Stimulated activated CD4-positive, alpha-beta T cell treated with anti-CD3 and anti-CD28 coated beads, Interleukin-12 subunit alpha, Interleukin-12 subunit beta, amount 100 ng/mL, for 24 hours (primary cell): ENCODE measurements at places on chromosomes 2 and 18.

- no peak for DNase-seq
These were observed 21.4 kb downstream of the RPL31 start for GRCh38 chr2:101023327-101024107.

- no peak for DNase-seq
These were observed 34.9 kb downstream of the SUCLG1 start for GRCh38 chr2:84424152-84424551.

- DNase-seq = no peak
These were observed 182.4 kb upstream of the ETAA1 start for GRCh38 chr2:67214585-67215185.

DNA sequence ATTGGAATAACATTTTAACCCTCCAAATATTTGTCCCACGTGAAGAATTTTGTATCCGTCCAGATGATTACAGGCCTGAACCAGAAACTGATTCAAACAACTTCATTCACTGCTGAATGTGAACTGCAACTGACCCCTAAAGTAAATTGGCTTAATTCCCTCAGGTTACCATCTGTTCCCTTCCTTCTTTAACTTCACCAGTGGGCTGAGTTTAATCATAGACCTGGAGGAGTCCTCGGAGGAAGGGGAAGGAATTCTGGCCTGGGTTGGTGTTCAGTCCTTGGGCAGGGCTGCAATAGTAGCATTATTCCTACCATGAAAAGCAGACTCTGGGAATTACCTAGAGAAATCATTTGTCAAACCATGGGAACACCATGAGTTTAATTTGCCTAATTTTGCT lies 207.4 kb downstream of the TMEM247 start:
- DNase-seq = no peak

DNA sequence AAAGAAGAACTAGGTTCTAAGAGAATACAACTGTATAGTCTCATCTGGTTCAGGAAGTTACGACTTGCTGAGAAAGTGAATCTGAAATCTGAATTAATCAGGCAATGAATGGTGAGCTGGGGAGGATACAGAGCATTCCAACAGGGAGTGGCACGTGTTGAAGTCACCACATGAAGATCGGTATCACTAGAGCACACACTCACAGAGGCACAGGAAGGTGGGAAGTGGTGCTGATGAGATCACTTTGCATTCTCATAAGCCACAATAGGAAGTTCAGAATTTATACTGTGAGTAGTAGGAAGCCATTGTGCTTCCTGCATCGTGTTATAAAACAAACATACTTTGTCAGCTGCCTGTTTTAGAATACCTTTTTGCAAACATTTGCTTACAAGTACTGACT lies 615.0 kb upstream of the DDX18 start:
- no peak for DNase-seq

DNA sequence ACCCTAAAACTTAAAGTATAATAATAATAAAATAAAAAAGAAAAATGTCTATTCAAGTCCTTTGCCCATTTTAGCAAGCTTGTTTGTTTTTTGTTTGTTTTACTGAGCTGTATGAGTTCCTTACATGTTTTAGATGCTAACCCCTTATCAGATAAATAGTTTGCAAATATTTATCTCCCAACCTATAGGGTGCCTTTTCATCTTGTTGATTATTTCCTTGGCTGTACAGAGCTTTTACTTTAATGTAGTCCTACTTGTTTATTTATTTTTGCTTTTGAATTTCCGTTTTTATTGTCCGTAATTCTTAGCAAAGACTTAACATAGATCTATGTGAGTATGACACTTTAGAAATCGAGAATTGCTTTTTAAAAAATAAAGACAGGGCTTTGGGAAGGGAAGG lies 17.8 kb downstream of the PXDN start:
- no peak for DNase-seq

DNA sequence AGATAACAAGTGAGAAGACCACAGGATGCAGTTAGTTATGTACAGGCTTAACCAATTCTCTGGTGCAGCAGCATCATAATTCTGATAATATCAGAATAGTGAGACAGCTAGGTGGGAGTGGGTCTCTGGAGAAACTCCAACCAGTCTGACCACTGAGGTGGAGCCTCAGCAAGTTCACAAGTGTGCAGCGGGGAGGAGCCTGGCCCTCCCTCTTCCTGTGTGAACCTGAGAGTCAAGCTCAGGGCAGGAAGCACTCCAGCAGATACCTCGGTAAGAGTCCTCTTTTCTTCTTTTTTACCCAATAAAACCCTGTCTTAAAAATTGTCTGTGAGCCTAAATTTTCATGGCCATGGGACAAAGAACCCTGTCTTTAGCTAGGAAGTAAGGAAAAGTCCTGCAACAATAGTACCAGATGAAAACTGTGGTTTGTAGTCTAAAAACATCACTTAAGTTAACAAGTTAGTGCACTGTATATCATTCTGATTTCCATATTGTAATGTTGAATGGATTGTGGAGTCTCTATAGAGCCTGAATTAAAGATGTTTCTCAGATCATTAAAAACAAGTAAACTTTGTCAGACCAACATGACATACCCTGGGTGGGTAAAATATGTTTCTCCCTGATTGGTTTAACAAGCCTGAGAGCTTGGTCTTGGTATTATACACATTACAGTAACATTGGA lies 370.8 kb downstream of the TMEM182 start:
- DNase-seq = no peak

- DNase-seq = no peak
These were observed 48.4 kb downstream of the BCL2 start for GRCh38 chr18:63271148-63271547.

GRCh38 chr2:220276741-220277444 lies 649.5 kb downstream of the SLC4A3 start:
- no peak for DNase-seq

GRCh38 chr2:19776941-19777514 lies 124.8 kb downstream of the TTC32 start:
- DNase-seq = no peak

DNA sequence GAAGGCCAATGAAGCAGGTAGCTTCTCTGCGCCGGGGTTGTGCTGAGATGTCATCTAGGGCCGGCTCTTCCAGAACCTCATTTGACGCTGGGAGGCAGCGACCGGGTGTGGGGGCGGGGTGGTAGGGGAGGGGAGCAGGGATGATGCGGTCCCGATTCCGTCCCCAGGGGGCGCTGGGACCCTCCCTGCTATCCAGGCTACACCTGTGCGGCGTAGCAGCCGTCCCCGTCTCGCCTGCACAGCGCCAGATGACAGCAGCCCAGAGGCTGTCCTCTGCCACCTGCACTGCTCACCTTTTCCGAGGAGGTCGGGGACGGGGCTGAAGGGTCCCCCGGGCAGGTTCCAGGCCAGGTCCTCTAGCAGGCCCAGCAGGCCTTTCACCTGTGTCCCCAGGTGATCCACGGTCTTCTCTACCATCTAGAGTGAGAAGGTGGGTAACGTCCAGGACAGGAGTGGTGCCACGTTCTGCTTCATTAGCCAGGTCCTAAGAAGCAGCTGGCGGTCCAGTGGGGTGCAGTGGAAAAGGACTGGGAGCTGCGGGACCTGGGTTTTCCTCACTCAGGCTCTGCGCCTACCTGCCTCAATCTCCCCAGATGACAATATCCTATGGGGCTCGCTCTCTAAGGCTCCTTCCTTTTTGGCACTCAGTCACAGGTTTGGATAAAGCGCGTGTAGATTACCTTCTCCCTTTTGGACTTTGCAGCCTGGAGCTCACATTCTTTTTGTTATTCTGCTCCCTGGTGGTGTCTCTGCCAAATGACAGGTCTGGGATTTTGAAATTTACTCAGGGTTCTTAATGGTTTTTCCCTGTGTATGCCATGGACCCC lies 56.0 kb upstream of the RAB6C start:
- DNase-seq = peak; percentile 4
